ENCODE measurements at places on chromosomes 2 and 18.

DNA sequence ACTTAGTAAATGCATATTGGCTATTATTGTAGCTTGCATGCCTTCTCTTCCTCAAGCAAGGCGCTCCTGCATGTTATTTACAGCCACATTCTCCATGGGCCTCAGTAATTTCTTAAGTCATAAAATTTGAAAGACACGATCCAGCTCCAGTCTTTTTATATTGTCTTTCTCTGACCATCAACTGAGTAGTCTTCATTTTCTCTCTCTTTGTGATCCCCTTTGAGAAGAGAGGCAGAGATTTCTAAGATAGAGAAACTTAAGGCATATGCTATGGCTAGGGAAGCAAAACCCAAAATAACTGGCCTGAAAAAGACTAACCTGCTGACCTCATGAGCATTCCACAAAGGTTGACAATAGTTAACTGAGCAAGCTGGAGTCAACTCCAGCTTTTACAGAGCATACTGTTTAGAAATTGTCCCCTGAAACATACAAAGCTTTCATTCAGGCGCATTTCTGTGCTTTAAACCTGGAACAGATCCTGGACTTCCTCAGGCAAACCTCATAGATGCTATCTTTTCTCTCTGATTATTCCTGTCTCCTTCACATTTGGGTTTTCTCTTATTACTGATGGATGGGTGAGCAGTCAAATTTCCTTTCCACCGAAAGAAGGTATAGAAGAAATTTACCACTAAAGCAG, 4.6 kb downstream of the DPP4 start:
- no peak for DNase-seq

GRCh38 chr18:46344416-46345180, 240.4 kb downstream of the HAUS1 start:
- no peak for DNase-seq

DNA sequence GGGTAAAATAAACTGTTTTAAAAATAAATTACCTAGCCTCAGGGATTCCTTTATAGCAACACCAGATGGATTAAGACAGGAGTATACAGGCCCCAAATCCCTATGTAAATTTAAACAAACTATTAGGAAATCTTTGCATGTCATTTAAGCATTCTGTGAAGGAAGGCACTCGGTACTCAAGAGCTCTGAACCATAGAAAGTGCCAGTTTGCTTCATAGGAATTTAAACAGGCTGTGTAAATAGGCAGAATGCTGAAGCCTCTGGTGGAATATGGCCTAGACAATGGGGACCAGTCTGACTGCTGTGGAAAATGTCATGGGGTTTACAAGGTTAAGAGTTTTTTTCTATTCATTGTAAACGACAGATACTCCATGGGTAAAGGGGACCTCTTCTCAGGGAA, 377.4 kb downstream of the DLGAP1 start:
- no peak for DNase-seq

GRCh38 chr2:119440873-119441272, 9.2 kb downstream of the TMEM37 start:
- DNase-seq = no peak

GRCh38 chr2:231348704-231349373, 46.7 kb upstream of the B3GNT7 start:
- DNase-seq = no peak

DNA sequence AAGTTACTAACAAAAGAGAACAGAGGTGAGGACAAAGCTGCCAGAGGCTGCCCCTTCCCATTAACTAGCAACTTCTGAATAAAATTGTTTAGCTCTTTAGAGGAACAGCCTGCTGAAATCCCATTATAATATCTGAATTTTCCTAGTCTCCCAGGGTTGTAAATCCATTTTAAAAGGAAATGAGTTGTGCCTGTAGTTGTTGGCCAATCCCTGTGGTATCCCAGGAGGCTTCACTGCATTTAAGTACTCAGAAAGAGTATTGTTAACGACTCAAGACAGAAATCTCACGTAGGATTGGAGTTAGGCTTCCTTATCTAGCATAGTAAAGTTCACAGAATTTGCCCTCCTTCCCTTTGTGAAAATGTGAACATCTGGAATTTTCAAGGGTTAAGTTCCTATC, 8.9 kb downstream of the LAPTM4A start:
- no peak for DNase-seq

- peak; percentile 89 for DNase-seq
Observed at GRCh38 chr2:239109041-239109927, 261.4 kb downstream of the TWIST2 start.

Measured in NCI-H146 (cell line).